ENCODE measurements at places on chromosomes 4 and X.

- DNase-seq: no peak
These were observed 5.8 kb downstream of the MECP2 start for GRCh38 chrX:154091678-154092077.

GRCh38 chr4:19030048-19030447 is 1008.5 kb upstream of the LCORL start:
- DNase-seq: no peak

DNA sequence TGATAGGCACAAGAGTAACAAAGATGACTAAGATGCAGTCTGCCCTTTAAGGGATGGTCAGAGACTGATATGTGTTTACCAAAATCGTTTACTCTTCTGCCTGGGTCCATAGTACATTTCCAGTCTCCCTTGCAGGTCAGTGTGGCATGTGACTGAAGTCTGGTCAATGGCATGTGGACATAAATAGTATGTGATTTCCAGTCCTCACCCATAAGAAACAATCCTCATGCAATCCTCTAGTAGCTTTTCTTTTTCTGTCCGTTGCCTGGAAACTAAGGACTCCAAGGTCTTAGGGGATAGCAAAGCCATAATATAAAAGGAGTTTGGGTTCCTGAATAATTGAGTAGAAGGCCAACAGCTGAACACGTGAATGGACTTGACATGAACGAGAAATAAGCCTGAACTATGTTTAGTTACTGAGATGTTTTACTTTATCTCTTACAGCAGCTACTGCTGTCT is 1.1 kb downstream of the SLC9B2 start:
- DNase-seq: no peak

GRCh38 chr4:27327421-27328181 is 467.0 kb downstream of the STIM2 start:
- DNase-seq: no peak

DNA sequence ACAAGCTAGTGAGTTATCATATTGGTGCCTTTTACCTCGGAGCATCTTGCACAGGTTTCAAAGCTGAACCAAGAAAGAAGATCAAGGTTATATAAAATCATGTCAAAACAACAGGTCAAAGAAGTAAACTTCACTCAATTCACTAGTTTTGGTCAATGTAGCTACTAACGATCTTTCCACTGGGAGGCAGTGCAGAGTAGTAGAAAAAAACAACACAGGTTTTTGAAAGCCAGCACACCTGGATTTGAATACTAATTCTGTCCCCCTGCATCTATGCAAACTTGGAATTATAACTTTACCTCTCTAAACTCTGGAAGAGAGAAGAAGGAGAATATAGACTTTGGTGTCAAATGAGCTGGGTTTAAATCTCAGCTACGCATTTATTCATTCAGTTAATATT is 266.1 kb downstream of the GRIA3 start:
- no peak for DNase-seq

DNA sequence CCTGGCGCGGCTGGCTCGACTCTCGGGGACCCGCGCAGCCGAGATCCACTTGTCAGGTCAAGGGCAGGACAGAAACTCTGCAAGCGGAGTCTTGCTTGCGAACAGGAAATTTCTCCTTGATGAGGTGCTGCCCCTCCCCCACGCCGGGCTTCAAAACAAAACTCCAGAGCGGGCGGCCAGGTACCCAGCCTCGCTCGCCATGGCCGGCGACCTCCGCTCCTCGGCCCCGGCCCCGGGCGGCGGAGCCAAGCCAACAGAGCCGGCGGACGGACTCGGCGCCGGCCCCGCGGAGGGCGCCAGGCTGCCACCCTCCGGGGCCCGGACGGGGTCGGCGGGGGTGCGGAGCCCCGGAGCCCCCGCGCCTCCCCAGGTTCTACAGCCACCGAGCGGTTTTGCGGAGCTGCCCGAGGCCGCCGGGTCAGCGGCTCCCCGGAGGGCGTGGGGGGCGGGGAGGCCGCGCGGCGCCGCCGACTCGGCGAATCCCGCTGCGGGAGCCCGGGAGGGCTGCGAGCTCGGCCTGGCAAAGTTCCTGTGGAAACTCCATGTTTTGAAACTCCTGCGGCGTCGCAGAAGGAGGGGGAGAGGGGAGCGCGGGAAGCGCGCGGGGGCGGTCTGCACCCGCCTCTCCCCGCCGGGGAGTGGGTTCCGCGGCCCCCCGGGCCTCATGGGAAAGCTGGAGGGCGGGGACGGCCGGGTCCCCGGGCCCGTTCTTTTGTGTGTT is 11.7 kb upstream of the BCOR start:
- DNase-seq: peak; percentile 32

DNA sequence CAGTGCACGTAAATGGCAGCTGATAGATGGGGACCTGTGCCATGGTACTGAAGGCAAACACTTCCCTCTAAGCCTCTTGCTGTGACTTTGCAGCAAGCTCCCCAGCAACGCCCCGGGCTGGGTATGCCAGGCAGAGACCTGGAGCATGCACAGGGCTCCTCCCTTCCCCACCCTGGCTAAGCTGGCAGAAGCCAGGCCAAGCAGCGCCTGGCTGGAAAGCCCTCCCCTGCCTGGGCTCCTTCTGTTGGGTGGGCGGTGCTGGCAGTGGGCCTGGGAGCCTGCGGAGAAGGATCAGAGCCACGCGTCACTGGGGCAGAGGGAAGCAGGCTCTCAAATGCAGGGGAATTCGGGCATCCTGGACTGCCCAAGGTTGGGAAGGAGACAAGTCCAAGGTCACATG is 3.6 kb downstream of the ATP2B3 start:
- peak; percentile 59 for DNase-seq

- DNase-seq: no peak
These were observed 4.0 kb upstream of the NKX3-2 start for GRCh38 chr4:13548059-13548983.

DNA sequence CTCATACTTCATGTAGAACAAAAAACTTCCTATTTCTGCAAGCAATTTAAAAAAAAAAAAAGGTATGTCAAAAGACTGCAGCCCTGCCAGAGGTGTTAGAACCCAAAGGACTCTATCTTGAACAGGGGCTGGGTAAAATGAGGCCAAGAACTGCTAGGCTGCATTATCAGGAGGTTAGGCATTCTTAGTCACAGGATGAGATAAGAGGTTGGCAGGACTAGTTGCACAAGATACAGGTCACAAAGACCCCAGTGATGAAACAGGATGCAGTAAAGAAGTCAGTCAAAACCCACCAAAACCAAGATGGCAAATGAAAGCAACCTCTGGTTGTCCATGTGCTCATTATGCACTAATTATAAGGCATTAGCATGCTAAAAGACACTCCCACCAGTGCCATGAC is 104.1 kb downstream of the ANOS1 start:
- no peak for DNase-seq

DNA sequence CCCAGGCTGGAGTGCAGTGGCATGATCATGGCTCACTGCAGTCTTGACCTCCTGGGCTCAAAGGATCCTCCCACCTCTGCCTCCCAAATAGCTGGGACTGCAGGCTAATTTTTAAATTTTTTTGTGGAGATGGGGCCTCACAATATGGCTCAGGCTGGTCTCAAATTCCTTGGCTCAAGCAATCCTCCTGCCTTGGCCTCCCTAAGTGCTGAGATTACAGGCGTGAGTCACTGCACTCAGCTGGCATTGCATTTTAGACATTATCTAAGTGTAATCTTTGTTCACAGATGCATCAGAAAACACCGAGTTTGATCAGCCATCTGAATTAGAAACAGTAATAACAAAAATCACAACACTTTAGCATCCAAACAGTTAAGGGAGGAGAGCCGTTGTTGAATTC is 53.4 kb upstream of the CBR4 start:
- no peak for DNase-seq

GRCh38 chr4:130023088-130023487 is 927.1 kb downstream of the C4orf33 start:
- DNase-seq: no peak

GRCh38 chr4:154727540-154727939 is 16.3 kb upstream of the LRAT start:
- no peak for DNase-seq

GRCh38 chr4:7608046-7608445 is 173.3 kb upstream of the PSAPL1 start:
- no peak for DNase-seq

GRCh38 chr4:101699441-101700124 is 90.9 kb upstream of the BANK1 start:
- no peak for DNase-seq

DNA sequence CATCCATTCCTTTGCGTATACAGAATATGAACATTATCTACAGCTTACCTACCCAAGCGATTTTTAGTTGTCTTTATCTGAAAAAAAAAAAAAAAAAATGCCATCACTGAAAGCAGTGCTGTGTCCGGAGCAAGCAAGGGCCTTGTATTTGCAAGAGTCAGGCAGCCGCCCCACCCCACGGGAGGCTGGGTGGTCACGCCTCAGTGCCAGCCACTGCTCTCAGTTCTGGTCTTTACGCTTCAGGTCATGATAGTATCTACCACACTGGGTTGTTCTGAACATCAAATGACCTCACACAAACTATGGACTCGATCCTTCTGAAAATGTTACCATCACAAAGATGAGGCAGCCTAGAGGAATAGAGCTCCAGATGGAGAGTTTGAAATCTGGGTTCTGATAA is 62.7 kb upstream of the HELT start:
- DNase-seq: no peak

GRCh38 chr4:145414841-145415240 is 66.8 kb upstream of the SMAD1 start:
- DNase-seq: no peak

- no peak for DNase-seq
These were observed 94.0 kb upstream of the TBL1X start for GRCh38 chrX:9370893-9371292.

- no peak for DNase-seq
These were observed 4.0 kb downstream of the EFNB1 start for GRCh38 chrX:68832516-68833447.

All from posterior cingulate gyrus (tissue), 11 donors.